Activated CD8-positive, alpha-beta memory T cell treated with anti-CD3 and anti-CD28 coated beads for 1 hour (primary cell): ENCODE measurements at places on chromosomes 7 and 10.

GRCh38 chr7:138460176-138460648 lies at the start of gene TRIM24:
TSS of gene TRIM24 (plus strand) at chr7:138460259. CDS start at chr7:138460549, 290 bp downstream.
- no peak for DNase-seq

DNA sequence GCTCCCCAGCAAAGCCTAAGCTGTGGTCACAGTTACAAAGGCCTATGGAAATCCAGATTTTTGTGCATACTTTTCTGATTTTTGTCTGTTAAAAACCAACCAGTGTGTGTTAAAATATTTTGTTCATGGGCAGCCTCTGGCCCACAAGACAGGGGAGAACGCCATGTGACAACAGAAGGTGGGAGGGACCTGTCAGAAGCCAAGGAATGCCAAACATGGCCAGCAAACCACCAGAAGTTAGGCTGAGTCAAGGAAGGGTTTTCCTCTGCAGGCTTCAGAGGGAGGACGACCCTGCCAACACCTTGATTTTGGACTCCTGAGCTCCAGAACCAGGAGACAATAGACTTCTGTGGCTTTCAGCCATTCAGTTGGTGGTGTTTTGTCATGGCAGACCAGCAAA lies 127.3 kb downstream of the CUL2 start:
- no peak for DNase-seq

GRCh38 chr10:30247704-30248103 lies 101.4 kb downstream of the MTPAP start:
- DNase-seq, result no peak

DNA sequence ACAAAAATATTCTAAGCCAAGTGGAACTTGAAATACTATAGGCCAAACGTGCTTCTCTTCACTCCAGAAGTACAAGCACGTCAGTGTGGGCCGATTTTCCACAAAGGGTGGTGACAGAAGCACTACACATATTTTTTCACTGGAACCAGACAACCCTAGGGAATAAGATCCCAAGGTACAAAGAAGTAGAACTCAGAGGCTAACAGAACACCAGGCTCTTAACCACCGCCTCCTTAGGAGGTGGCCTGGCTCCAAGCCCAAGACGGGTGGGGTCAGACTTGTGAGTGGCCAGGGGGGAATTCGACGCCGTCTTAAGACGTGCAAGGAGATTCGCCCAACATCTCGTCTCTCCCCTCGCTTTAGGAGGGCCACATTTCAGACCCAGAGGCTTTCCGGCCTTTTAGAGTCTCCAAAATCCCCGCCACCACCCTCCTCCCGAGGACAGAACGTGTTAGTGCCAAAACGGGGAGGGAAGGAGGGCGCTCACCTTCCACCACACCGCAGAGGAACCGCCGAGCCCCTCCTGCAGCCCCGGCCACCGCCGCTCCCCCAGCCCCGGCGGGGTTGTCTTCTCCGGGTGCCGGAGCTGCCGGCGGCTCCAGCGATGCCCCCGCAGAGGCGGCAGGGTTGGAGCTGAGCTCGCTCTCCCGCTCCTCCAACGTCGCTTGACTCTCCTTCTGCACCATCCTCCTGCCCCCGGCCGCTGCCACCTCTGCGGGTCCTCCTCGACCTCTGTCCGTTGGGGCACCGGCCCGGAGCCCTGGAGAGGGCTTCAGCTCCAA lies 716 bp downstream of the OGA start:
- DNase-seq, result no peak

DNA sequence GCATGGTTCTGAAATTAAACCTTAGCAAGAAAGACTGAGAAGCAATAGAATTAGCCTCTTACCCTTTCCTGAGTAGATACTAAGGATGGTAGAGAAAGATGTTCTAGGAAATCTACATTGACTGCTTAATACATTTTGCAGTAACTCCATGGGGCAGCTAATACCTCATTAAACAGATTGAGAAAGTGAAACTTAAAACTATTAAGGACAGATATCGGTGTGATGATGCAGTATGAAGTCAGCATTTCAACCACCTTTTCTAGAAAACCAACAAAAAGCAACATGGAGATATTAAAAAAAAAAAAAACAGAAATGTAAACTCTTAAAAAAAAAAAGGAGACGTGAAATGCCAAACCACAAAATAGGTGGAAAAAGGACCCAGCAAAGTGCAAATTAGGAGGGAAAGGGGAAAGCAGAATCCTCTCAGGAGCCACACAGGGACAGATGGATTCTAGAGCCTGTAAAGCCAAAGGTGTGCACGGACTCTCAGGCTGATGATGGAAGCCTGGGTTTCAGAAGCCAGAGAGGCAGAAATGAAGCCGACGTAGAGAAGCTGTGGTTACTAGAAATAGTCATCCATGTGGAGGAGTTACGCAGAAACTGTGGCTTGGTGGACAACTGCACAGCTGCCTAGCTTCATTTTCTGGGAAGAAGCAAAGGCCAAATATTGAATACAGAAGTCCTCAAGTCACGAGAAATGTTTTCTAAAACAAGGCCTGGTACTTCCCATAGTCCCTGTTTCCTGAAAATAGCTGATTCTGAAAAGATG lies 38.1 kb upstream of the GPR141 start:
- no peak for DNase-seq

DNA sequence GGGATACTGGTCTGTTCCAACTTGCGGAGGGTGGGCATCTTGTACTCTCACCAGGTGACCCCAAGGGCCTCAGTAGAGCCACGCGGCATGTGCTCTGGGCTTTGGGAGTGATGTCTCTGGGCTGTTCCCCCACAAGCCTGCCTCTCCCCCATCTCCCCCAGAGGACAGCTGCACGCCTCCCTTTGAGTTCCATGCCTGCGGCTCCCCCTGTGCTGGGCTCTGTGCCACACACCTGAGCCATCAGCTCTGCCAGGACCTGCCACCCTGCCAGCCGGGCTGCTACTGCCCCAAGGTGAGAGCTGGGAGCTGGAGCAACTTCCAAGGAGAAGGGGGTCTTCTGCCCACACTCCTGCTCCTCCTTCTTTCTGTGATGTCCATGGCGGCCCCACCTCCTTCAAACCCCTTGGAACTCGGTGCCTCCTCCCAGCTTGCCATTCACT lies 15.0 kb upstream of the ZNF862 start:
- no peak for DNase-seq

GRCh38 chr10:3848775-3849635 lies 64.0 kb upstream of the KLF6 start:
- DNase-seq, result no peak

DNA sequence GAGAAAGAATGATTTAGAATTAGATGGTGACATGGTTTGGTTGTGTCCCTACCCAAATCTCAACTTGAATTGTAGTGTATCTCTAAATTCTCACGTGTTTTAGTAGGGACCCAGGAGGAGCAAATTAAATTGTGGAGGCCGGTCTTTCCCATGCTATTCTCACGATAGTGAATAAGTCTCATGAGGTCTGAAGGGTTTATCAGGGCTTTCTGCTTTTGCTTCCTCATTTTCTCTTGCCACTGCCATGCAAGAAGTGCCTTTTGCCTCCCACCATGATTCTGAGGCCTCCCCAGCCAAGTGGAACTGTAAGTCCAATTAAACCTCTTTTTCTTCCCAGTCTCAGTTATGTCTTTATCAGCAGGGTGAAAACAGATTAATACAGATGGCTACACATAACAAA lies 167.4 kb upstream of the SVIL start:
- DNase-seq, result no peak

DNA sequence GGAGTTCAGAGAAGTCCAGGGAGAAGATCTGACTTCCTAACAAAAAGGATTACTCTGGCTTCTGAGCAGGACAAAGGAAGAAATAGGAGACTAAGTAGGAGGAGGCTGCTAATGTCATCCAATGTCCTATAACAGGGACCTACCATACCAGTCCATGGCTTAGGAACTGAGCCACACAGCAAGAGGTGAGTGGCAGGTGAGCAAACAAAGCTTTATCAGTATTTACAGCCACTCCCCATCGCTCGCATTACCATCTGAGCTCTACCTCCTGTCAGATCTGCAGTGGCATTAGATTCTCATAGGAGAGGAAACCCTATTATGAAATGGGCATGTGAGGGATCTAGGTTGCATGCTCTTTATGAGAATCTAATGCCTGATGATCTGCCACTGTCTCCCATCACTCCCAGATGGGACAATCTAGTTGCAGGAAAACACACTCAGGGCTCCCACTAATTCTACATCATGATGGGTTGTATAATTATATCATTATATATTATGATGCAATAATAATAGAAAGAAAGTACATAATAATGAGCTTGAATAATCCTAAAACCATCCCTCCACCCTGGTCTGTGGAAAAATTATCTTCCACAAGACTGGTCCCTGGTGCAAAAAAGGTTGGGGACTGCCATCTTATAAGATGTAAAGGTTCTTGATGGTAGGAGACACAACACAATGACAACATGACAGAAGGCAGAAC lies 487.4 kb downstream of the PLXDC2 start:
- no peak for DNase-seq

DNA sequence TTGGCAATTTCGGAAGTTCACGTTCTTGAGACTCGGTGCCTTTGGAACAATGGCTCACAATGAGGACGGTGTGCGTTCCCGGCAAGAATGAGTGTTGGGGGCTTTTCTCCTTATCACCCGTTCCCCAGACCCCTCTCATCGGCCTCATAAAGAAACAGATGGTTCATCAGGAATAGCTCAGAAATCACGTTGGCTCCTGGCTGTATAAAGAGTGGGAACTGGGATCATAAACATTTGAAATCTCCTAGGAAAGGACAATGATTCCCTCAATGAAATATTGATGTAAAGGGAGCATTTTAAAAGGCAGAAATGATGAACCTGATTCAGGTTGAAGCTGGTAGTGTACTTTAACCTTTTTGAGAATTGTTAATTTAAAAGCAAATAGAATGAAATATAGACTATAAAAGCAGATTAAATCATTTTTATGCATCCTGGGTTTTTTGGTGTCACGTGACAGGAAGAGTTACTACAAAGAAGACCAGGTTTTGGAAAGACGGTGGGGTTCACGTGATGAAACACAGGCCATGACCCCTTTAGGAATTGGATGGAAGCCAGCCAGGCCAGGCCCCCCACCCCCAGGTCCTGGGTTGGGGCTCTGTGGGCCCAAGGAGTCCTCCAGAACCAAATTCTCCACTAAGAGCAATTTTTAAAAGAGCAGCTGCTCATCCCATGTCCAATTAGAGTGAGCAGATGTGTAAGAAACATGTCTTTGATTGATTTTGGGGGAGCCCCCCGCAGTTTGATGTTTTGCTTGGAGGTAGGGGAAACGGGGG lies 63.0 kb downstream of the CUX1 start:
- DNase-seq, result no peak

DNA sequence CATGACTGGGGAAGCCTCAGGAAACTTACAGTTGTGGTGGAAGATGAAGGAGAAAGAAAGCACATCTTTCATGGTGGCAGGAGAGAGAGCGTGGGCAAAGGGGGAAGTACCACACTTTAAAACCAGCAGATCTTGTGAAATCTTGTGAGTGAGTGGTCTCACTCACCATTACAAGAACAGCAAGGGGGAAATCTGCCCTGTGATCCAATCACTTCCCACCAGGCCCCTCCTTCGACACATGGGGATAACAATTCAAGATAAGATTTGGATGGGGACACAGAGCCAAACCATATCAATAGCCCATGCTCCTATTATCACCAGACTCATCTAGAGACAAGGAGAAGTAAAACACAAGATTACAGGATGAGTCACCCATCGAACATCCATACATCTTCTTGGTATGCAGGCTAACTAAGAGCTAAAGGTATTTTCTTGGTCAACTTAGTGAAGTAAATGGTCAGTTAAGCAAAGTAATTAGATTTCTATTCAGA lies 55.3 kb upstream of the YAE1 start:
- no peak for DNase-seq

DNA sequence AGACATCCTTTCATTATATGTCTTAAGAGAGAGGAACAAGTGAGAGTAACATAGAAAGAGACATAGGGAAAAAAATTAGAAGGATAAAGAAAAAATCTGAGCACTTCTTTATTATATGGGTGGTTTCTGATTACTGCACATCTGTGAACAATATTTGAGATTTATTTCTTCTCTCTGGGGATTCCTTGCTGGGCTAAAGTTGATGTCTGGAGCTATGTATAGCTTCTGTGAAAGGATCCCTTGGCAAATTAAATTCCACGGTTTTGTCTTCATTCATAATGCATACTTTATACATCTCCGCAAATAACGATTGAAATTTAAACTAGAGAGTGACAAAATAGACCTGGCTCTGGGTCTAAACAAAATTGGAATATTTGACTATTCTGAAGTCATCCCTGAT lies 232.2 kb upstream of the CTBP2 start:
- DNase-seq, result no peak

DNA sequence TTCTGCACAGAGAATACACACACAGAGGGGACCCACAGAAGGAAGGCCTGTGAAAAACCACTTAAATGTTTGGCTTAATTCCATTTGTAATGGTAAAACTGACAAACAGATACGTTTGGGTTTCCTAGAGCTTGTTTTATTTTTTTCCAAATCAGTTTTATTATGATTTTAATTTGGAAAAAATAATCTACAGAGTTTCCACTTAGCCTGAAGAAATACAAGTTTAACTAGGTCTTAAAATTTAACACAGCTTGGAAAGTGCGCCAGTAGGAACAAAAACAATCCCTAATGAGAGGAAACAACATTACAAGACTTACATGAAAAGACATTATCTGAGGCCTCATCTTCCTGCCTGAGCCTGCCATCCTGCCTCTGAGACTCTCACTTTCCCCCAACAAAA lies 58.5 kb upstream of the CARD11 start:
- no peak for DNase-seq

- no peak for DNase-seq
These were observed 72.3 kb upstream of the DNAJB12 start for GRCh38 chr10:72426986-72427385.

DNA sequence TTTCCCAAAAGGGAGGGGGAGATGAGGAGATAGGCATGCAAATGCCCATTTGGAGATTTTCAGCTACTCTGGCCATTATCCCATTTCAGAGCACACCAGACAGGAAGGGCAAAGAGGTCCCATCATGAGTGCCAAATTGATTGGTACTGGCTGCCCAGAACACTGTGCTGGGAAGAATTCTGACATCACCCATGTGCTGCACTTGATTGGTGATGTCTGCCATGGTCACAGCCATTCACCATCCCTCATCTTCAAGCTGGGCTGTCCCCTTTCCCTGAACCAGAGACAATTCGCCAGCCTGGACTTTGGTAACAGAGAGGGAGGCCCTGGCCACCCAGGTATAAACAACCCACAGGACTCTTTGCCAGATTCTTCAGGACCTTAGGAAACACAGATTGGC lies 23.2 kb upstream of the RADIL start:
- no peak for DNase-seq

DNA sequence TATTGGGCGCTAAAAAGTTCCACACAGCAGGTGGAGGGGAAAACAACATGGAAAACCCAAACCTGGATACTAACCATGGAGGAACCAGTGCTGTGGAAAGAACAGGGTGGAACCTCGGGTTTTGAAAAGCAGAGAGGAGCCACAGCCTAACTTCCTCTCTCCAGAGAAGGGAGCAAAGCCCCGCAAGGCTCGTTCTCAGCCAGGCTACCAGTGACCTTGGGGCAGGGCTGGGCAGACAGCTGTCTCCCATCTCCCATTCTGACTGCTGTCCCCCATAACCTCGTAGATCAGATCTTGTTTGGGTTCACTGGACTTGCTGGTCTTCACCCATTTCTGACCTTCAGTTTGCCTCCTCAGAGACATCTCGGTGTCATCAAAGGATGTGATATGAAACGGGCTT lies 47.5 kb upstream of the FGFR2 start:
- no peak for DNase-seq

- no peak for DNase-seq
These were observed 33.3 kb downstream of the CALML3 start for GRCh38 chr10:5557799-5558771.

GRCh38 chr10:120607710-120608703 lies 151.0 kb downstream of the PLPP4 start:
- no peak for DNase-seq

GRCh38 chr10:133176546-133176945 lies 16.5 kb downstream of the KNDC1 start:
- no peak for DNase-seq

- no peak for DNase-seq
These were observed 1.3 kb downstream of the INSYN2A start for GRCh38 chr10:127195041-127195506.
